ENCODE measurements at places on chromosomes 2 and 18.

GRCh38 chr2:233498126-233498525 is 68.5 kb downstream of the USP40 start:
- H3K4me3 ChIP-seq = no peak overlapping the region
- peaks cover 22% of the 10 kb centered on the region for H3K36me3 ChIP-seq
- peaks cover 16% of the 10 kb centered on the region for H3K4me1 ChIP-seq
- no peak for DNase-seq

- H3K27me3 ChIP-seq = no peaks in the 10 kb centered on the region
- no peaks in the 10 kb centered on the region for H3K4me1 ChIP-seq
- no peaks in the 10 kb centered on the region for H3K36me3 ChIP-seq
- H3K27ac ChIP-seq = no peak overlapping the region
- no peak for DNase-seq
- no peak overlapping the region for H3K4me3 ChIP-seq
Measured at GRCh38 chr2:48719480-48720177, 35.9 kb downstream of the LHCGR start.

- H3K27me3 ChIP-seq = peaks cover 1% of the 10 kb centered on the region
- H3K36me3 ChIP-seq = peaks cover 22% of the 10 kb centered on the region
- peaks cover 46% of the 10 kb centered on the region for H3K4me1 ChIP-seq
- peak overlapping the region; percentile 81 for H3K4me3 ChIP-seq
Measured at GRCh38 chr2:62197011-62197924, 1.4 kb downstream of the B3GNT2 start.

GRCh38 chr2:37843556-37843955 is 81.5 kb upstream of the RMDN2 start:
- H3K27ac ChIP-seq = no peak overlapping the region
- H3K4me1 ChIP-seq = no peaks in the 10 kb centered on the region
- no peak overlapping the region for H3K4me3 ChIP-seq

DNA sequence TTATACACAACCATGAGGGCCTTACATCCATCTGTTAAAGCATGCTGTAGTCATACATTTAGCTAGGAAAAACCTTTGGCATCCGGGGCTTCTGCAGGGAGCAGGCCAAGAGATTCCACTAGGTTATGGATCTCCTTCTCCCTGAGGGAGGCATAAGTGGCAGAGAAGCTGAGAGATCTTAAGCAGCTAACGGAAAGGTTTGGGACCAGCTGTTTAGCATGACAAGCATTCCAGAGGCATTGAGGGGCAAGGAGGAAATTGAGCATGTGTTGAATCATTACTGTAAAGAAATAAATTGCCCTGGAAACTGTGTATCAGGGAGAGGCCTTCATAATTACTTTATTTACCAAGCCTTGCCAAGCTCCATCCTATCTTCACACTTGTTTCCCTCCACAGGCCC is 643.1 kb downstream of the CNTNAP5 start:
- H3K36me3 ChIP-seq = no peaks in the 10 kb centered on the region
- H3K4me1 ChIP-seq = no peaks in the 10 kb centered on the region
- H3K27ac ChIP-seq = no peak overlapping the region
- no peaks in the 10 kb centered on the region for H3K27me3 ChIP-seq
- H3K4me3 ChIP-seq = no peak overlapping the region

DNA sequence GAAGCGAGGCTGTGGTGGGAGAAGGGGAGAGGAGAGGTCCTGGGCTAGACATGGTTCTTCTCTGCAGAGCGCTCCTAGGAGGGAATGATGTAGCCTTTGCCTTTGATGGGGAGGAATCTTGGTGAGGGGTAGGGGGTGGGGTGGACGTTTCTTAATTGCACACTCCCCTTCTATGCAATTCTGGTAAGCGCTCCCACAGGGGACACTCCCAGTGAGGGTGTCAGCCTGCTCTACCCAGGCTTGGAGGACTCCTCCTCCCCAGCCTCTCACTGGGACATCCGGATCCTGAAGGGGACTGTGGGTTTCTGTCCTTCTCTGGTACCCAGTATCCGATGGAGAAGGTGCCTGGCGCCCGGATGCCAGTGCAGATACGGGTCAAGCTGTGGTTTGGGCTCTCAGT is 114.3 kb downstream of the DYSF start:
- H3K4me3 ChIP-seq = no peak overlapping the region
- DNase-seq = no peak
- H3K36me3 ChIP-seq = no peaks in the 10 kb centered on the region
- H3K27ac ChIP-seq = no peak overlapping the region
- H3K27me3 ChIP-seq = no peaks in the 10 kb centered on the region

All from activated CD4-positive, alpha-beta memory T cell treated with anti-CD3 and anti-CD28 coated beads, Interleukin-2, amount 10 ng/mL, durations not matched to agents 7 days and 5 days (primary cell).